ENCODE measurements at places on chromosomes 7 and 10.

DNA sequence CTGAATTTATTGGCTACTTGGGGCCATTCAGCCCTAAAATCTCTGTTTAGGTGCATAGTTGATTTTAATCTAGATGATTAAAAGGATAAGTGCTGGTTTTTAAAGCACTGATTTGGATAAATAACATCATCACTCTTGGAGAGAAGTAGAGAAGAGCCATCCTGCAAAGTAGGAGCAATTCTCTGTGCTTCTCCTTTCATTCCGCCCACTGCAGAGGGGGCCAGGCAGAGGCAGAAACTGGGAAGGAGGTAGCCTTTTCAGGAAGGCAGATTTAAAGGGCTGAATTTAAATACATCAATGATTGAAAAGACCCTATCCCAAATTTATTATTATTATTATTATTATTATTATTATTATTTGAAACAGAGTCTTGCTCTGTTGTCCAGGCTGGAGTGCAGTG is 14.1 kb downstream of the MAP3K8 start:
- DNase-seq: no peak

- no peak for DNase-seq
These were observed 19.3 kb downstream of the OR6B1 start for GRCh38 chr7:144019457-144019856.

GRCh38 chr7:148461392-148462179 is 129.0 kb upstream of the C7orf33 start:
- no peak for DNase-seq

GRCh38 chr7:41466760-41467384 is 236.0 kb downstream of the INHBA start:
- no peak for DNase-seq

- no peak for DNase-seq
These were observed 150.3 kb downstream of the COL28A1 start for GRCh38 chr7:7385421-7385820.

- DNase-seq: no peak
These were observed 61.0 kb downstream of the VIPR2 start for GRCh38 chr7:159083698-159084068.

DNA sequence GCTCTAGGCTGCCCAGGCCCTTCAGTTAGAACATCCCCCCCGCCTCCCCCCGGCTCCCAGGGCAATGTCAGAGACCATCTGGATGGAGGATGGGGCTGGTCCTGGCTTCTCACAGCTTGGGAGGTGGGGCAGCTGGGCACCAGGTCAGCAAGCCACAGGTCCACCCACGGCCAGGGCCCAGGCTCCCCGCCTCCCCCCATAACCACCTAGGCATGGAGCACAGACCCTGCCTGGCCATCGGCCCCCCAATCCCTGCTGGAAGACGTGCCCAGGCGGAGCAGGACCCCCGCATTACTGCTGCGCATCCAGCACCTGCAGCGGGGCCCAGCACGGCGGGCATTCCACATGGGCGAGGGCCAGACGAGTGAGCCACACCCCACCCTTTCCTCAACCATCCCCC is 169.6 kb downstream of the ELFN1 start:
- no peak for DNase-seq

DNA sequence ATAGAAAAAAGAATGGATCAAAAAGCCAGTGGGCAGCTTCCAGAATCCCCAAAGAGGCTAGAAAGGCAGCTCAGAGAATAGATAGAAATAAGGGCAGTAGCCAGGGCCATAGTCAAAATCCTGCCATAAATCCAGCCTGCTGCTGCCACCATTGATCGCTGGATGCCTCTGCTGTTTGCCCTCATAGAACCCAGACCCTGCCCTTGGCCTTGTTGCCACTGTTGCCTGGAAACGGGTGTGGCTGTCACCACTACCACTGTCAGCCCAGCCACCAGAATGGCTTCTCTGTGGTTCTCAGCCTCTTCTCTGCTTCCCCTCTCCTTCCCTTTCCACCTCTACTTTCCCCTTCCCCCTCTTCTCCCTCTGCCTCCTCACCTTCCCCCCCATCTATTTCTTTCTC is 57.8 kb downstream of the HHEX start:
- DNase-seq: no peak

DNA sequence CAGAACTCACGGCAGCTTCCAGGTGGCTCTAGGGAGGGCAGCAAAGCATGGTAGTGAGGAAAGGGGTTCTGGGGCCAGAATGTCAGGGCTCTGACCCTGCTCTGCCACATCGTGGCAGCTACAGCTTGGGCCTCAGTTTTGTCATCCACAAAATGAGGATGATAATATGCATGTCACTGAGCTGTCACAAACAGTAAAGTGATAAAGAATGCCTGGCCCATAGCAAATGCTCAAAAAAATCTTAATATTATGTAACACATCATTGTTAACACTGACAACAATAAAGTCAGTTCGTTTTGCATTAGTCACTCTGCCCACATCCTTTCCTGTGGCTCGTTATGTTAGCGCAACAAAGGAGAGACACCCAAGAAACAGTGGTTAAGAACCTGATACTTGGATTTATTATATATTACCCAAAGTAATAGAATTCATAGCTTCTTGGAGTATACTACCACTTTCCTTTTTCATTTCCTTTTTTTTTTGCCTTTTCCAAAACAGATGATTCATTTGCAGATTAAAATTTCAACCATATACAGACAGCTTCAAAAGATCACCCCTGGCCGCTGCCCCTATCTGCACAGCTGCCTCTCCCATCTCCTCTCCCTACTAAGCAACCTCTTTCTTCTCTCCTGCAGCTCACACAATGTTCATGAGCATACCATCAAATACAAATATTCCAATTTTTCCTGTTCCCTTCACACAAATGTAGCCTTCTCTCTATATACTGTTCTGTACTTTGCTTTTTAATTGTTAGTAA is 45.5 kb upstream of the DDC start:
- peak; percentile 47 for DNase-seq

- no peak for DNase-seq
These were observed 20.4 kb downstream of the SH2B2 start for GRCh38 chr7:102306916-102307677.

- no peak for DNase-seq
These were observed 404.3 kb downstream of the SFMBT2 start for GRCh38 chr10:7006566-7006965.

DNA sequence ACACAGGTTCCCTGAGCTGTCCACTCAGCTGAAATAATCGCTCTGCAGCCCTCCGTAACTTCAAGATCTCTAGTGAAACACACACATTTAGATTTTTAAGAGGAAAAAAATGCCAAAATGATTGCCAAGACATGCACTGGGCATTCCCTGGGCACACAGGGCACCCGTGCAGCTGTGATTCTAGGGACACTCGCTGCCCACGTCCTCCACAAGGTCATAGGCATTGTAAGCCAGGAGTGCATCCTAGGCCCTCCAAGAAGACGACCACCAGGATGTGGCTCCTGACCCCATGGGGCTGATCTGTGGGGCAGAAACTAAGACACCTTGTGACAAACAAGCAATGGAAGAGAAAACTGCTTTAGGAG is 563.3 kb downstream of the PTPRN2 start:
- DNase-seq: no peak

DNA sequence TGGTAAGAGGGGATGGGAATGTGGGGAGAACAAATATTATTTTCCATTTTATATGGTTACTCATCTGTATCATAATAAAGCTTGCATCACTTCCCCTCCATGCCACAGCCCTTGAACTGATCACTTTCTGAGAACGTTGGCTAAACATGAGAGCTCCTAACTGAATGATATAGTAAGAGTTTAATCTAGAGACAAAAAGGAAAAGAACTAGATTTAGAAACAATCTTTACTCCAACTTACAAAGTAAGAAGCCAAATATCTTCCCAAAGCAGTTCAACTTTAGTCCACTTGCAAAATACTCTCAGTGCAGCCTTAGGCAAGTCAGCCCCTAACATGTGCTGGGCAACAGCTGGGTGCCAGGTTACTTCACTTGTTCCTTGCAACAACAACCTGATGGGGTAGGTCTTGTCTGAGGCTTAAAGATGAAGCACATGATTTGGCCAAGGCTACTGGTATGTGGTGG is 20.3 kb downstream of the SMURF1 start:
- no peak for DNase-seq

- no peak for DNase-seq
These were observed 240.2 kb upstream of the NPSR1 start for GRCh38 chr7:34417781-34418180.

- no peak for DNase-seq
These were observed 1193.4 kb downstream of the SORCS3 start for GRCh38 chr10:105834261-105835059.

- DNase-seq: no peak
These were observed 47.3 kb downstream of the CDCA7L start for GRCh38 chr7:21898265-21898930.

DNA sequence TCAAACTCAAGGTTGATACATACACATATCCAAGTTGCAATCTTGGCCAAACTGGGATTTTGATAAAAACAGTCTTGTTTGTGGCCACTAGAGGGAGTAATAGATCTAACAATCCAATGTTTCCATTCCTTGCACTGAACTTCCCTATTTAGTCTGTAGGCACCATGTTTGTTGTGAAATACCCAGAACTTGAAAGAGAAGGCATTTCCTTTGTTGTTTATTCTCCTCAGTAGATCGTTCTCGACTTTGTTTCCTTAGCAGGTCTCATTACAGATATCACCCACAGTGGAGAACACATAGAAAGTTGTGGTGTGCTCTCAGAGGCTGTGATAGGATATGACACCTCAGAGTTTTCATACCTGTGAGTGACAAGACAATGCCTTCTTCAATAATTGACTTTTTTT is 70.3 kb upstream of the MXI1 start:
- DNase-seq: no peak

GRCh38 chr10:34413214-34413613 is 401.9 kb downstream of the PARD3 start:
- no peak for DNase-seq

- DNase-seq: peak; percentile 16
These were observed 294.3 kb downstream of the BBS9 start for GRCh38 chr7:33423646-33424020.

GRCh38 chr10:17905491-17905890 is 46.2 kb upstream of the SLC39A12 start:
- no peak for DNase-seq

GRCh38 chr7:138948403-138948802 is 32.8 kb downstream of the KIAA1549 start:
- no peak for DNase-seq

DNA sequence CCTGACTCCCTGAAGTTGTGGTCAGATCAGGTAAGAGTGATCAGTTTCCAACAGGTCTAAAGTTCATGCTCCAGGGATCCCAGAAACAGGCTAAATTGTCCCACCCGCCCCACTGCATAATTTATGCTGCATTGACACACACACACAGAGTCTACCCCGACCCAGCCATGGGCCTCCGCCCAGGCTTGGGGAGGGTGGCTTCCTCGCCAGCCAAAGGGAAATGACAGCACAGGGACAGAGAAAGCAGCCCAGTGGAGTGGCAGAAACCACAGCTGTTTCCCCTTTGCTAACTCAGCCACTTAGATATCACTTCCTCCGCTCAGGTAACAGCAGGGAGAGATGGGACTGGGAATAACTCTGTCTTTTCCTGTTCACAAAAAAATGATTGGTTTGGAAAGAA is 9.4 kb downstream of the SH3PXD2A start:
- DNase-seq: peak; percentile 23

- DNase-seq: no peak
These were observed 332.7 kb upstream of the CELF2 start for GRCh38 chr10:10684972-10685371.

DNA sequence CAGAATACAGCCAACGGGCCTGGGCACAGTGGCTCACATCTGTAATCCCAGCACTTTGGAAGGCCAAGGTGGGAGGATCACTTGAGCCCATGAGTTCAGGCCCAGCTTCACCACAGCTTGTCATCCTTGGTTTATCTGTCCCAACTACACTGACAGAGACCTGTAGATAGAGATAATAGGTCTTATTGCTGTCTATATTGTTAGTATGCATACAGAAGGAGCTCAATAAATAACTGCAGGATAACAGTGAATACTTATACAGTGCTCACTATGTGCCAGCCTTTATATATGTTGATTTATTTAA is 1.3 kb downstream of the CNPY4 start:
- DNase-seq: no peak

- peak; percentile 19 for DNase-seq
These were observed 655 bp downstream of the PTPRE start for GRCh38 chr10:127907411-127908105.

- DNase-seq: peak; percentile 76
These were observed 14.5 kb downstream of the NUDT5 start for GRCh38 chr10:12181065-12181775.

DNA sequence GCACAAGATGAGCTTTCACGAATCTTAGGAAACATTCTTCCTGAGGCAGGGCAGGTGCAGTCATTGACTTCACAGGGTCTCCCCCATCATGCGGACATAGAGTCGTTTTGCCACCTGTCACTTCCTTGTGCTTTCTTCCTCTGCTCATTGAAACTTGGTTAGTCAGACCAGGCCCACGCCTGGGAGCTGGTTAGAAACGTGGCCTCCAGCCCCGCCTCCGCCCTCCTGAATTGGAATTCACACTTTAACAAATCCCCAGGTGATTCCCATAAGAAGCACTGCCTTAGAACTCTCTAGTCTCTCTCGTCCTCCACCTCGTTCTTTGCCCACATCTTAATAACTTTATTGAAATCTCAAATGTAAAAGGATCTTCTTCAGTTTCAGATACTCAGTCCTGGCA is 265.5 kb upstream of the FZD8 start:
- no peak for DNase-seq

DNA sequence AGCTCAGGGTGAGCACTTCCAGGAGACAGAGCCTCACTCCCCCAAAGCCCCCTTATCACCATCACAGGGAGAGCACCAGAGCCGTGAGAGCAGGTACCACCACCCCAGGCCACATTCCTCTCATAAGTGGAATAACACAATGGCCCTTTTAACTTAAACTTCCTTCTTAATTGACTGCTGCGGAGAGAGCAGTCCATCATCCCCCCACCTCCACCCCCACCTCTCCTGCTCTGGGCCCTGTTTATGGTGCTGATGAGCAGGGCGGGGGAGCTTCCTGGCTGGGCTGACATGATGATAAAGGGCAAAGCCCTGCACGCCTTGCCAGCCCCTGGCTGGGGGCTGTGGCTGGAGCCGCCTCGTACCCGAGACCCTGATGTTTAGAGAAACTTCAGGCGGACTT is 81.4 kb upstream of the PODXL start:
- no peak for DNase-seq

DNA sequence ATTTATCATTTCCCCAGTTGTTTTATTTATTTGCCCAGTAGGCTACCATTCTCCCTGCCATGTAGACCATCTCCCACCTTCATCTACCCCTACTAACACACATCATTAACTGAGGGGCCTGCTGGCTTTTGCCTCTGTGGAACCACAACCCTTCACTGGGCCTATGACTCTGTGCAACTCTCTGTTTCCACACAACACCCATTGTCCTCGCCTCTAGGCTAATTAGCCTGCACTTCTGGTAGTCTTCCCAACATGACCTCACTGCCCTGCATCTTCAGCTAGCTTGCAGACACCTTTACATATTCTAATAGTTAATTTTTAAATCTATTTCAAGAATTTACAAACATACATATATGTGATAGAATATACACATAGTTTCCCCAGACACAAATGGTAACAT is 7.5 kb downstream of the ANKIB1 start:
- no peak for DNase-seq

DNA sequence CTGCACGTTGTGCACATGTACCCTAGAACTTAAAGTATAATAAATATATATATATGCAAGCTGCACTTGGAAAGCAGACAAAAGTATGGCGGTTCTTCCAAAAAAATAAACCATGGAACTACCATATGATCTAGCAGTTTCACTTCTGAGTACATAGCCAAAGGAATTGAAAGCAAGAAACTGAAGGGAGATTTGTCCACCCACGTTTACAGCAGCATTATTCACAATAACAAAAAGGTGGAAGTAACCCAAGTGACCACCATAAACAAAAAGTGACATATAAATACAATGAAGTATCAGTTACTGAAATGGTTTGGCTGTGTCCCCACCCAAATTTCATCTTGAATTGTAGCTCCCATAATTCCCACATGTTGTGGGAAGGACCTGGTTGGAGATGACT is 525.3 kb upstream of the CELF2 start:
- DNase-seq: no peak

All from stimulated activated CD4-positive, alpha-beta T cell treated with anti-CD3 and anti-CD28 coated beads, Interleukin-4, amount 100 ng/mL, for 24 hours (primary cell).